ENCODE measurements at places on chromosomes 5 and 9. TPM values are rescaled to one million over a fixed set of nuclear protein-coding genes. Genes with fewer than 3 reads are reported as not detected.

LCN12 gene
- 9.1 TPM for polyA plus RNA-seq

DNA sequence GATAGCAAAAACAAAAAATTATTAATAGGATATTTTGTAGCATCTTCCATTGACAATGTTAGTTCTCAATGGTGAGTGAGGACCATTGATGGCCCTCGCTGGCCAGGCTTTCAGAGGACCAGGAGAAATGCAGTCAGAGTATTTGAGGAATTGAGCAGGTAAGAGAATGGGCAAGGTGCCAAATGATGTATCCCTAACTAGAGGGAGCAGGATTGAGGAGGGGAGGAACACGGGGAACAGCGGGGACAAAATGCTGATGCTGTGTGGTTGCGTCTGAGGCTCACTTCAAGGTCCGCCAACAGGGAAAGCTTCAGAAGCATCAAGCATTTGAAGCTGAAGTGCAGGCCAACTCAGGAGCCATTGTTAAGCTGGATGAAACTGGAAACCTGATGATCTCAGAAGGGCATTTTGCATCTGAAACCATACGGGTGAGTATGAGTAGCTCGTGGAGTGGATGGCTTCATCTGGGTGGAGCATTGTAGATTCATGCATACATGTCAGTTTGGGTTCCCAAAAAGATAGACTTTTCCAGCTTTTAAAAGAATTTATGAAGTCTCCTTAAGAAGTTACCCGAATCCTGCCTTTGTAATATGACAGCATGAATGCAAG lies 16.2 kb downstream of the SPTAN1 start:
- DNase-seq = no peak

C1QTNF3 gene
- polyA plus RNA-seq = 21.8 TPM

DNA sequence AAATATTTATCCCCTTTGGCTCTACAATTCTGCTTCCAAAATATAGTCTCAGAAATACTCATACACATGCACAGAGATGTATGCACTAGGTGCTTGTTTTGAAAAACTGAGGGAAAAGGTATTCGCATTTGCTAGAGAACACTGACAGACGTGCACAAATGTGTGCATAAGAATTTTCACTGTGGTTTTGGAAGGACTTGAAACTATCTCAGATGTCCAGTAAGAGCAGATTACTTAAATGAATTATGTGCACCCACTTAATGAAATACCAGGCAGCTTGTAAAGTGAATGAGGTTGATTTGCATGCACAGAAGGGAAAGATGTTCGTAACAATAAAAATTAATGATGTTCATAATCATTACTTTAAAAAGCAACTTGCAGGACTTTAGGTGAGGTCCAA lies 48.4 kb downstream of the SEC61B start:
- DNase-seq = no peak

SOX30 gene
- 0.24 TPM for polyA plus RNA-seq

All from right lung (tissue), 10 donors.